ENCODE measurements at places on chromosomes 1 and 21. TPM values are rescaled to one million over a fixed set of nuclear protein-coding genes. Genes with fewer than 3 reads are reported as not detected.
A peak's percentile ranks its signal among the peaks of the same experiment; 100 is the strongest.

GRCh38 chr1:43345120-43345519 is 7.5 kb downstream of the MPL start:
- no peak overlapping the region for H3K27ac ChIP-seq
- H3K27me3 ChIP-seq: no peaks in the 10 kb centered on the region
- H3K4me1 ChIP-seq: peaks cover 19% of the 10 kb centered on the region
- DNase-seq: no peak
- no peak overlapping the region for H3K4me3 ChIP-seq
- H3K36me3 ChIP-seq: no peaks in the 10 kb centered on the region

DNA sequence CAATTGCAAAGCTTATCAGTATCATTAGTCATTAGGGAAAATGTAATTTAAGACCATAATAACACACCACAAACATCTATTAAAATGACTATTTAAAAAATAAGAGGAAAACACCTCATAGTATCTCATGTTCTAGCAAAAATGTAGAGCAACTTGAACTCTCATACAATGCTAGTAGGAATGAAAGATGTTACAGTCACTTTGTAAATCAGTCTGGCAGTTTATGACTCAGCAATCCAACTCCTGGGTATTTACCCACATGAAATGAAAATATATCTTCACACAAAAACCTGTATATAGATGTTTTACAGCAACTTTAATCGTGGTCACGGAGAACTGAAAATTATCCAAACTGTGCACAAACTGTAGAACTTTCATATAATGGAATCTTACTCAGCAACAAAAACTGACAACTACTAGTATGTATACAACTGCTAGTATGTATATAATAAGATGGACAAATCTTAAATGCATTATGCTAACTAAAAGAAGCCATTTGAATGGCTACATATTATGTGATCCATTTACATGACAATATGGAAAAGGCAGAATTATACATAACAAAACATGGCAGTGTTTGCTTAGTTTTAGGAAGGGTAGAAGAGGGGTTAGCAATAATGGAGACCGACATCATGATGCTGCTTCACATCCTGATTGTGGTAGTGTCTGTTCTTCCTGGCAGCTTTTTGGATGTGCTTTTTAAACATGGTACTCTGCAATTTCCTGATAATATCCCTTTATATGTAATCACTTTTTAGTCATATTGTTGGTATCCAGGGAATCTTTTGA is 267.0 kb downstream of the KCTD3 start:
- no peaks in the 10 kb centered on the region for H3K27me3 ChIP-seq
- DNase-seq: no peak
- H3K4me1 ChIP-seq: no peaks in the 10 kb centered on the region

GRCh38 chr21:23809573-23809972 is 1797.7 kb downstream of the MRPL39 start:
- H3K27ac ChIP-seq: no peak overlapping the region
- H3K27me3 ChIP-seq: no peaks in the 10 kb centered on the region
- no peaks in the 10 kb centered on the region for H3K36me3 ChIP-seq
- no peak for DNase-seq

DNA sequence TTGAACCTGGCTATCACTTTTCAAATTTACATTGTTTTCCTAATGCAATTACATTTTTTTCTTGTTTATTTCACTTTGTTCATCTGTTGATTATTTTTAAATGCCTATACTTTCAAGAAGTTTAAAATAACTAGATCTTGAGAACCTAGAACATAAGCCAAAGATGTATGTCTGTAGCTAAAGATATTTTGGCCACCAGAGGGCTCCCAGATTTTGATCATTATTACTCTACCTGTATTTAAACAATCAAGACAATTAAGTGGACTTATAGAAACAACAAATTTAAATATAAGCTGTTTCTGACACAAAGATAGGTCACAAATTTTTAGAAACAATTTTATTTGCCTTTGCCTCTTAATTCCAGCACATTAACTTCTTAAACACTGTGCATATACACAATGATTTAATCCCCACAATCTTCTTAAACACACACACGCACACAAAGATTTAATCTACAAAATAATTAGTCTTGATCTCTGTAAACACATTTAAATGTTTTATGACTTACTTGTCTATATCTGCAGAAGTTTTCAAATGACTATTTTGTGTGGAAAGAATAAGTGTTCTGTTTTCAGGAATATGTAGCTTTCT is 380.0 kb downstream of the DSCAM start:
- H3K36me3 ChIP-seq: no peaks in the 10 kb centered on the region
- H3K4me1 ChIP-seq: no peaks in the 10 kb centered on the region
- no peak for DNase-seq

DNA sequence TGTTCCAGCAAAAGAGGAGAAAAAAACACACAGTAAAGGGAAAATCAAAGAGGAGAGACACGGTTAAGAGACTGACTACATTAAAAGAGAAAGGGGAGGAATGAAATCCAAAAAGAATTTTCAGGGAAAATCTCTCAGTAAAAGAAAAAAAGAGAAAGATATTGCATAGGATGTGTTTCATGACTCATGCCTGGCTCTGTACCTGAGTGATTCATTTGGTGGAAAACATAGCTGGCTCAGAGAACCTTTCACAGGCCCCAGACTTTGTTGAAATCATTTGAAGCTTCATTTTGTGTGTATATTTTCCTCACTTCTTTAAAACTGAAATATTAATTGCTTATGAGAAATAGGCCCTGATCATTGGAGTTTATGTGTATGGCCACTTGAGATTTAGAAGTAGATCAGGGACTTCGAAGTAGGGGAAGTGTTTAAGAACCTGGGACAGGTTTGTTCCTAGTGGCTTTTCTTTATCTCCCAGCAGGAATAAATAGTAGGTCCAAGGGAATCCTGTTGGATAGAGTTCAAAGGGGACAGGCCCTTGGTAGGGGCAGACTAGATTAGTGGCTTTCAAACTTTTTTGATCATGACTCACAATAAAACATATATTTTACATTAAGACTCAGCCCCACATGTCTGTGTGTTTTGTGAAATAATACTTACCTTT is 239.1 kb upstream of the SGIP1 start:
- H3K27me3 ChIP-seq: no peaks in the 10 kb centered on the region
- H3K4me3 ChIP-seq: no peak overlapping the region
- H3K27ac ChIP-seq: peak overlapping the region; percentile 38
- H3K36me3 ChIP-seq: no peaks in the 10 kb centered on the region
- DNase-seq: no peak
- H3K4me1 ChIP-seq: no peaks in the 10 kb centered on the region

- peak overlapping the region; percentile 60 for H3K27ac ChIP-seq
- DNase-seq: no peak
- H3K4me3 ChIP-seq: no peak overlapping the region
- peaks cover 54% of the 10 kb centered on the region for H3K4me1 ChIP-seq
Measured at GRCh38 chr1:204102739-204103430, 30.0 kb downstream of the SOX13 start.

- no peak overlapping the region for H3K27ac ChIP-seq
- DNase-seq: no peak
- no peaks in the 10 kb centered on the region for H3K4me1 ChIP-seq
- H3K36me3 ChIP-seq: no peaks in the 10 kb centered on the region
- H3K27me3 ChIP-seq: no peaks in the 10 kb centered on the region
Measured at GRCh38 chr1:177859572-177859971, 110.3 kb downstream of the SEC16B start.

GRCh38 chr1:198455966-198456365 is 84.5 kb downstream of the ATP6V1G3 start:
- no peaks in the 10 kb centered on the region for H3K4me1 ChIP-seq
- no peaks in the 10 kb centered on the region for H3K27me3 ChIP-seq
- H3K36me3 ChIP-seq: no peaks in the 10 kb centered on the region
- H3K4me3 ChIP-seq: no peak overlapping the region

- peak overlapping the region; percentile 73 for H3K4me3 ChIP-seq
- no peaks in the 10 kb centered on the region for H3K27me3 ChIP-seq
- peak overlapping the region; percentile 98 for H3K27ac ChIP-seq
- no peak for DNase-seq
Measured at GRCh38 chr1:153728305-153729066, 636 bp downstream of the INTS3 start.

DNA sequence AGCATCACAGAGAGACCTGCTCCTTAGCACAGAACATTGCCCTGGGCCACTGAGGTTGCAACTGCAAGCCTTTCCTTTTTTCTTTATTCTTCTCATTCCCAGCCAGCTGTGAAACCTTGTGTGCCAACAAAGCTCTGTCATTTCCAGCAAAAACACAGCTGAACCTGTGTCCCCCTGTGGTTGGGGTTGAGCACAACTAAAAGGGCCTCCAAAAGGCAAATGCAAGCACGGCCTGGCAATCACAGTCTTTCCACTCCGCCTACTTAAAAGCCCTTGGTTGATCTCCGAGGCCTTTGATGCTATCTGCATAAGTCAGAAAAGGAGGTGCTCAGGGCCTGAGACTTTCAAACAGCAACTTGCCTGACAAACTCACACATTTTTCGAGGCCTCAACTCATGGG is 32.7 kb downstream of the SUSD4 start:
- no peaks in the 10 kb centered on the region for H3K36me3 ChIP-seq
- H3K4me1 ChIP-seq: peaks cover 18% of the 10 kb centered on the region
- H3K27ac ChIP-seq: no peak overlapping the region

DNA sequence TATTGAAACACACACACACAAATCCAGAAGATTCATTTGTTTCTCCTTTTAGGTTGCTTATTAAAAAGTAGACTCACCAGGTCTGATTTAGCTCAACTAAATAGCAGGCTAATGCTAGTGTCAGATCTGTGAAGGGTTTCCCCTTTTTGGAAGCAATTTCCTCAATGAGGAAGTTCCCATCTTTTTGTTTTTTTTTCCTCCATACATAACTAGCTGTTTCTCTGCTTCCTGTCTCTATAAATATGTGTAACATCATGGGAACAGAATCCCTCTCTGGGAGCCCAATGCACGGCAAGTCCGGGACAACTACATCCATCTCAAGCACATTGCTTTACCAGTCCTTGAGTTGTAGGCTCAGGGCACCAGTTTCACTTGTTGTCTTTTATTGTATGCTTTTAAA is 1421.1 kb downstream of the PLA2G4A start:
- no peaks in the 10 kb centered on the region for H3K27me3 ChIP-seq
- no peak for DNase-seq
- H3K36me3 ChIP-seq: no peaks in the 10 kb centered on the region
- no peak overlapping the region for H3K4me3 ChIP-seq

DNA sequence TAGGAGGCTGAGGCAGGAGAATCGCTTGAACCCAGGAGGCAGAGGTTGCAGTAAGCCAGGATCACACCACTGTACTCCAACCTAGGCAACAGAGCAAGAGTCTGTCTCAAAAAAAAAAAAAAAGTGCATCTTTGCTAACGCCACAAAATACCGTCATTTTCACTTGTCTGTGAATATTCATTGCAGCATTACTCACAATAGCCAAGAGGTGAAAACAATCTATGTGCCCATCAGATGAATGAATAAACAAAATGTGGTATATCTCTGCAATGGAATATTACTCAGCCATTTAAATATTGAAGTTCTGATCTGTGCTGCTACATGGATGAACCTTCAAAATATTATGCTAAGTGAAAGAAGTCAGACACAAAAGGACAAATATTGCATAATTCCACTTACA is 7.9 kb upstream of the TIAM1 start:
- H3K27ac ChIP-seq: no peak overlapping the region
- no peaks in the 10 kb centered on the region for H3K27me3 ChIP-seq
- no peak overlapping the region for H3K4me3 ChIP-seq
- H3K4me1 ChIP-seq: no peaks in the 10 kb centered on the region

- H3K36me3 ChIP-seq: no peaks in the 10 kb centered on the region
- no peak for DNase-seq
- H3K27me3 ChIP-seq: no peaks in the 10 kb centered on the region
Measured at GRCh38 chr1:213439703-213440102, 388.7 kb downstream of the RPS6KC1 start.

- DNase-seq: no peak
- no peak overlapping the region for H3K27ac ChIP-seq
- H3K36me3 ChIP-seq: no peaks in the 10 kb centered on the region
Measured at GRCh38 chr1:185823467-185823866, 89.3 kb downstream of the HMCN1 start.

DNA sequence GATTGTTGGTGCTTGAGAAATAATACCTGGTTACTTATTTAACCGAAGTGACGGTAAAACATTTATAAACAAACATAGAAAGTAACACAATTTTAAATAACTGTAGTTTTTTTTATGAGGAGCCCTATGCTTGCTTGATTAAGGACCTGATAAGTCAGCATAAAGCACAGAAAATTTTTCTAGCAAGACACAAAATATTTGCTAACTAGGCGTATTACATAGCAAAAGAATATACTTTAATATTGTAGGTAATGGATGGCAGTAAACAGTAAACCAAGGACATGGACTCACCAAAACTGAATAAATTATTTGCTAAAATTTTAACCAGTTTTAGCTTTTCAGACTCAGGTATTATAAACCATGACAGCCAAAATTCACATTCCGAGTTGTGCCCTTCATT is 90.9 kb downstream of the MAST2 start:
- no peak for DNase-seq
- H3K4me1 ChIP-seq: peaks cover 17% of the 10 kb centered on the region
- H3K27me3 ChIP-seq: no peaks in the 10 kb centered on the region
- H3K27ac ChIP-seq: no peak overlapping the region
- H3K36me3 ChIP-seq: no peaks in the 10 kb centered on the region

DNA sequence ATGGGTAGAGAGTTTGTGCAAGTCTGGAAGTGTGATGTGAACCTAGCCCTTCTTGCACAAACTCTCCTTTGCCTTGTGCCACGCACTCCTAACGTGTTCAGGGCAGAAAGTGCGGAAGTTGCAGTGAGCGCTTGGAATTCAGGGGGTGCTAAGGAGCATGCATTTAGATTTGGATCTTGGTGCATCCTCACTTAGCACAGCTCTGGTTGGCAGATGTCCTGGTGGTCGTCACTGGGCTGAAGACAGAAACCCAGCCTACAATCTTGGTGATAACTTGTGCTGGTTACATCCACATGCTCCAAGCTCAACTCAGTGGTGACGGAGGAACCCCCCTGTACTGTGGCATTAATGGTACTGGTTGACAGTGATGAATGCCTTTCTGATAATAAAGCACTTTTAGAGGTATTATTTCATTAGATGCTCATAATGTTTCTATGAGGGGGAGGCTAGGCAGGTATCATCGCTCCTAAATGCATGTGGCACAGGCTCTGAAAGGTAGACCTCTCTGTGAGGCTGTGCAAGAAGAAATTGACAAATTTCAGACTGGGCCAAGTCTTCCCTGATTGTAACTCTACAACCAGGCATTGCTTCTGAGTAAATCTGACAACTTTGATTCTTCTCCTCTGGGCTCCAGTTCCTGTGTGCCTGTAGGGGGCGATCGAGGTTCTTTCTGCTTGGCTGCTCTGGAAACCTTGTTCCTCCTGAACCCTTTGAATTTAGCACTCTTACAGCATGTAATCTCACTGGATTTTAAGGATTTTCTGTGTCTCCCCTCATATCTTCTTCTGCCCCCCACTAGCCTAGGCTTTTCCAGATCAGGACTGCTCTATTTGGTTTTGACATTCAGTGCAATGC is 40.6 kb downstream of the MAPKAPK2 start:
- peaks cover 14% of the 10 kb centered on the region for H3K36me3 ChIP-seq
- peaks cover 77% of the 10 kb centered on the region for H3K4me1 ChIP-seq
- no peak overlapping the region for H3K4me3 ChIP-seq
- no peaks in the 10 kb centered on the region for H3K27me3 ChIP-seq
- no peak for DNase-seq
- no peak overlapping the region for H3K27ac ChIP-seq

SLC2A5 gene
- total RNA-seq: 2.0 TPM

BRDT gene
- not detected for total RNA-seq

RNF186 gene
- not detected for total RNA-seq

MAP1LC3C gene
- 19.3 TPM for total RNA-seq

CREG1 gene
- 145 TPM for total RNA-seq

KLF17 gene
- 2.0 TPM for total RNA-seq

TMPRSS15 gene
- total RNA-seq: not detected

DMBX1 gene
- total RNA-seq: not detected

OR2AK2 gene
- not detected for total RNA-seq

Data from esophagus muscularis mucosa (tissue), 4 donors.